ENCODE measurements at places on chromosomes 3 and 15.
A peak's percentile ranks its signal among the peaks of the same experiment; 100 is the strongest.

GRCh38 chr3:113629584-113630421 lies 66.6 kb downstream of the USF3 start:
- no peak for DNase-seq

DNA sequence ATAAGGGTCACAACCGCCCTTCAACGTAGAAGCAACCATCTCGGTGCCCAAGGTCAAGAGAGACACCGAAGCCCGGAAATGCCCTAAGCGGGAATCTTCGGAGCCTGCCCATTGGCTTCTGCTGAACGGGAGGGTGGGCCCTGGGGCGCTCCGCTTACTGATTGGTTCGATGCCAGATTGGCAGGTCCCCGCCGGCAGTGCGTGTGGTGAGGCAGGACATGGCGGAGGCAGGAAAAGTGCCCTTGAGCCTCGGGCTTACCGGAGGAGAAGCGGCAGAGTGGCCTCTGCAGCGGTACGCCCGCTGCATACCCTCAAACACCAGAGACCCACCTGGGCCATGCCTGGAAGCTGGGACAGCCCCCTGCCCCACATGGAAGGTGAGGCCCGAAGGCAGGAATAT lies at the start of gene REC114:
Gene REC114, plus strand, starts transcription at position 197 of the 400 bp plus-strand sequence. Its CDS starts 22 bp downstream, at position 219.
- no peak for DNase-seq

GRCh38 chr15:60534546-60534945 lies 55.6 kb upstream of the ICE2 start:
- no peak for DNase-seq

DNA sequence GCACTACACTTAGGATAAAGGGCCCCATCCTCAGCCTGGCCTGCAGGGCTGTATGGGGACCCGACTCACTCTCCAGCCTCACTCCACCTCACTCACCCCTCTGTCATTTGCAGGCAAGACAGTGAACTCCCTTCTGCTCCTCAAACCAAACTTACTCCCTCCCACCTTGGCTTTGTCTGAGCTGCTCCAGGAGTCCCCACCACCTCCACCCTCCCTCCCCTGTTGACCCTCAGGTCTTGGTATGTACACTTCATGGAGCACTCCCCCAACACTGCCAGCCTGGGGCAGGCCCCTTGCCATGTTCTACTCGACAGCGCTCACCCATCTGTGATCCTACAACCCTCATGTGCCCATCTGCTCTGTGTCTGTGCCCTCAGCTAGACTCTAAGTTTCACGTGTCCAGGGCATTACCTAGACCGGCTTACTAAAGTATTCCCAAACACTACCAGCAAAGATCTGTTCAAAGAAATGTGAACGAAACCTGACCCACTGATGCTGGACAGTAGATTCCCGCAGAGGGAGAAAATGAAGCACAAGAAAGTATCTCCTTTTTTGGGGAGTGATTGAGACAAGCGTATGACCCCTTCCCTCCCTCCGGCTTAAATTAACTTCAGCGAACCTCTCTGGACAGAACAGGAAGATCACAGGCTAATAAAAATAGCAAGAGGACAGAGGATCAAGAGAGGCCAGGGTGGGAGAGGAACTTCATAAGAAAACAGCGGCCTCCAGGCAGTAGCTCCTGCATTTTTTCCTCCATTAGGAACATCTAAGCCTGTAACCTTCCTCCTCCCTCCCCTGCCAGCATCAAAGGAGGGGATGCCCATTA lies 113.2 kb downstream of the RFTN1 start:
- DNase-seq = no peak

DNA sequence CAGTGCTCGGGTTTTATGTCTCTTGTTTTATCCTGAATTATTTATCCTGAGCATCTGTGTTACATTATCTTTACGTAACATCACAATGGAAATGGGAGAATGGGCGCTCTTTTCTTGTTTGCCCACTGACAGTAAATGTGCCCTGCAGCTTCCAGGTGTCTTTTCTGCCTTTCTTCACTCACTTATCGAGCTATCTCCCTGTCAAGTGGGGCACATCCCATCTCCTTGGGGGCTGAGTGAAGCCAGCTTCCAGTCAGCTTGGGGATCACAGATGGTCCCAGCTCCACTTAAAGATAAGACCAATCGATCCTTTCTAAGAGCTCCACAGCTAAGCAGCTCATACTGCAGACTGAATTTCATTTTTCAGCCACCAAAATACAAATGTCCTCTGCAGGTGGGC lies 125.8 kb downstream of the KBTBD8 start:
- no peak for DNase-seq

GRCh38 chr3:171978390-171978789 lies 61.0 kb upstream of the FNDC3B start:
- DNase-seq = no peak

- no peak for DNase-seq
Observed at GRCh38 chr3:81554801-81555200, 206.6 kb downstream of the GBE1 start.

- DNase-seq = no peak
Observed at GRCh38 chr15:48802867-48803266, 8.0 kb downstream of the CEP152 start.

DNA sequence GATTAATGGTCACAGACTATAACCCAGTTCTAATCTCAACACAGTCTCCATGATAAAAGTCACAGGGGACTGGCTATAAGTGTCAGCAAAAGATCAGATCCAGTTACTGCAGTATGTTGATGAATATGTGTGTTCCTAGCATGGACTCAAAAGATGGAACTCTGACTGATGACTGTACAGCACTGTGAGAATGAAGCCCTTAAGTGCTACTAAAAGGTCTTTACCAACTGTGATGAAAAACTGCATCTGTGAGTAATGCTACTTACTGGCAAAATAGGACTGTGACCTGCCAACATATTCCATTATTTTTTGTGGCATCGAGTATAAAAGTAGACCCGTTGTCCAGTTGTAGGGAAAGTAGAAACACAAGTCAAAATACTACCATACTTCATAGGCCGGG lies 284.2 kb downstream of the ROBO2 start:
- no peak for DNase-seq

- DNase-seq = peak; percentile 43
Observed at GRCh38 chr3:127233371-127233770, 40.4 kb downstream of the PRR23E start.

DNA sequence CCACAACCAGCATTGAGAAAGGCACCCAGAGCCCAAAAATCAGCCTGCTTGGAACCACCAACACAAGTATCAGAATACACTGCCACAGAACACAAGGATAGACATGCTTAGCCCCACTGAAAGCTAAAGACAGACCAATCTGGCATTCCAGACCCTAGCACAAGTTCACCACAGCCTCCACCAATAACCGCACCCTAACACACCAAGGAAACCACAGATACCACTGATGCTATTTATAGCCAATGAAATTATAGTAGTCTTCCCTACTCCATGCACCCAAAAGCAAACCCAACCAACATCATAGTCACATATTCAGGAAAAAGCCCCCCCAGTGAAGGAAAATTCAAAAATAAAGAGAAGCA lies 83.9 kb upstream of the STT3B start:
- DNase-seq = peak; percentile 21

- DNase-seq = no peak
Observed at GRCh38 chr3:186318135-186318534, 43.9 kb downstream of the DGKG start.

DNA sequence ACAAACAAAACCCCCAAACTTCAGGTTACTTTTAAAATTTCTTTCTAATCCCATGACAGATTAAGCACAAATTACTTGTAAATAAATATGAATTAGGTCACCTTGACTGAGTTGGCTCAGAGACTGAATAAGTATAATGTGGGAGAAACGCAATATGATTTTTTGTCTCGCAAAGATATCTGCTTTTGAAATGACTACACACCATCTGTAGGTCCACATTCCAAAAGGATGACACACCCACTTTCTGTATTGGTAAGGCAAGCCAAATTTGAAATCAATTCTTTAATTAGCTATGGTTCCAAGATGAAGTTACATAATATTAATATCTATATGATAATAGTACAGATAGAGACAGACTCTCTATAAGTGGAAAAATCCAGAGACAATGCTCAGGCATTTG lies 66.9 kb upstream of the CSPG5 start:
- no peak for DNase-seq

- DNase-seq = no peak
Observed at GRCh38 chr3:160815280-160815679, 59.2 kb downstream of the PPM1L start.

GRCh38 chr3:23567917-23568316 lies 237.8 kb upstream of the UBE2E1 start:
- DNase-seq = peak; percentile 11

DNA sequence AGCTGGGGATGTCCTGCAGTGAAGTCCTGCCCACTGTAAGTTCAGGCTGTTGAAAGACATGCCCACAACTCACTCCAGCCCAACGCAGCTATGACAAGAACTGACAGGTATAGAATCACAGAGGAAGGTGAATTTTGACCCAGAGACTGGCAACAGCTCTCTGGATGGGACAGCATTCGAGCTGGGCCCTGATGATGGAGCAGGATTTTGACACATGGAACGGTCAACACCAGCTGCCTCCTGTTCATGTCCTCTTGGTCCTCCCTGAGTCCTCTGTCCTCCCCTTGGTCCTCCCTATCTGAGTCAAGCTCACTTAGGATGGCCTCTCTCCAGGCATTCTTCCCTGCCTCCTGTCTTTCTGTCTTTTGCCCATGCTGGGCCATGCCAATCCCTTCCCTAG lies 15.2 kb upstream of the ACAN start:
- no peak for DNase-seq

GRCh38 chr15:78625606-78626280 lies 4.9 kb upstream of the CHRNA3 start:
- DNase-seq = no peak

- peak; percentile 54 for DNase-seq
Observed at GRCh38 chr3:156300929-156301840, 180.8 kb downstream of the KCNAB1 start.

DNA sequence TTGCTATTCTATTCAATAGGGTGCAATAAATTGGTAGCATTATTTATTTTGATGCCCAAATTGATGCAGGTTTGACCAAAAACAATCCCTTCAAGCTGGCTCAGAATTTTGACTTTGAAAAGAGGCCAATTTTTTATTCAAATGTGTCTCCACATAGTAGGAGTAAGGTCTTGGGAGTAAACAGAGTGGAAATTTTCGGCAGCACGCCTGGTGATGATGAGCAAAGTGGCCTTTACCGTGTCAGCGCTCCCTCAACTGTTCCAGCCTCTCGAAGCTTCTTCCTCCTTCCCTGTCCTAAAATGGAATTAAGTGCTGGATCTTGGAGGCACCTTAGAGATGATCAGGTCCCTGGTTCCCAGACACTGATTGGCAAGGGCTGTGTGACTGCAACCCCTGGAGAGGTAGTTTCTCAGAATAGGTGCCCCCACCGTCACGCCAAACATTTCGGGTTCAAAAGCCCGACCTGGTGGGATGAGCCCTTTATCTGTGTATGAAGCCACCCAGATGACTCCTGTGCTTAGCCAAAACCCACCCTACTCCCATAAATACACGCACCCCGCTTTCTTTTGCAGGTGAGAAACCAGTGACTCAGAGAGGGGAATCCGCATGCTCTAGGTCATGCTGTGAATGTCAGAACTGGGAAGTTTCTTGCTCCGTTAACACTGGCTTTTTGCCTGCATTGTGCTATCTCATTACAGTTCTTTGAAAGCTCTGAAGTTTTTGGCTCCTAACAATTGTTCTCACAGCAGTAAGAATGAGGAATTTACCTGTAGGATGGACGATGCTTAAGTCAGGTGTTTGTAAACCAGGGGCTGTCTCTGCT lies 89.1 kb downstream of the CRYGS start:
- DNase-seq = no peak

DNA sequence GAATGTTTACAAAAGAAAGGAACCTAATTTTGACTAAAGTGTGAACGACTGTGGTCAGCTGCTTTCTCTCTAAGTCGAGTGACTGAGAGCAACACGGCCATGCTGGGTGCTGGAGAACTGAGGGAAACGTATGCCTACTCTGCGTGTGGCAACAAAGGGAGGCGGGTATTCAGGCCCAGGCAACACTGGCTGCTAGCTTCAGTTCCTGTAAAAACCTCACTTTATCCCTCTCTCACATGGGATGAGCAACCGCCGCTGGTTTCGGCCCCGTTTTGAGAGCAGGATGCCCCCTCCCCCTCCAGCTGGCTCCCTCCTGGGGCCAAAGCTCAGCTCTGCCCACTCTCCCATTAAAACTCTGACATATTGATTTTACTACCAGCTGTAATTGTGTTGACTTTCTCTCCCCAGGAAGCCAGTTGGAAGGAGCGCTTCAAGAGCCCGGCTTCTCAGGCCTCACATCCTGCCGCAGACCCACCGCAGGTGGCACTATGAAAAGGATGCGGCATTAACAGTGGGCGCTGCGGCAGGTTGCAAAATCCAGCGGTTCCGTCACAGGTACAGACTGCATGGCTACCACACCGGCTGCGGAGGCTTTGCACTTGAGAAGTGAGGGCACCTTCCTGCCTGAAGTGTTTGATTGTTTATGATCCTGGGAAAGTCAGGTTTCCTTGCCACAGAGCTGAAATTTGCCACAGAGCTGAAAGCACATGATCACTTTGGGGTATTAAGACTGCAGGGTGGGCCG lies 12.7 kb downstream of the PLXND1 start:
- DNase-seq = peak; percentile 71

DNA sequence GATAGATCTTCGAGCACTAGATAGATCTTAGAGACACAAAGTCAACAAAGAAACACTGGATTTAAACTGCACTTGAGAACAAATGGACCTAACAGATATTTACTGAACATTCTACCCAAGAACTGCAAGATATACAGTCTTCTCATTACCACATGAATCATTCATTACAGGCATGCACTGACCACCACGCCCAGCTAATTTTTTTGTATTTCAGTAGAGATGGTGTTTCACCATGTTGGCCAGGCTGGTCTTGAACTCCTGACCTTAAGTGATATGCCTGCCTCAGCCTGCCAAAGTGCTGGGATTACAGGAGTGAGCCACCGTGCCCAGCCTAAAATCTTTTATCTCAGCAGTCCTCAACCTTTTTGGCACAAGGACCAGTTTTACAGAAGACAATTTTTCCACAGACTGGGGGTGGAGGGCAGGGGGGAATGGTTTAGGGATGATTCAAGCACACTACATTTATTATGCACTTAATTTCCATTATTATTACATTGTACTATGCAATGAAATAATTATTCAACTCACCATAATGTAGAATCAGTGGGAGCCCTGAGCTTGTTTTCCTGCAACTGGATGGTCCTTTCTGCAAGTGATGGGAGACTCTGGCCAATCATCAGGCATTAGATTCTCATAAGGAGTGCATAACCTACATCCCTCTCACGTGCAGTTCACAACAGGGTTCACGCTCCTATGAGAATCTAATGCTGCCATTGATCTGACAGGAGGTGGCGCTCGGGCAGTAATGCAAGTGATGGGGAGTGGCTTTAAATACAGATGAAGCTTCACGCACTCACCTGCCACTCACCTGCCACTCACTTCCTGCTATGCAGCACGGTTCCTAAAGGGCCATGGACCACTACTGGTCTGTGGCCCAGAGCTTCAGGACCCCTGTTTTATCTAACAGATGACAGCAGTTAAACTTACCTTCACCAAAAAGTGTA lies 21.7 kb downstream of the CSNK1G1 start:
- no peak for DNase-seq

DNA sequence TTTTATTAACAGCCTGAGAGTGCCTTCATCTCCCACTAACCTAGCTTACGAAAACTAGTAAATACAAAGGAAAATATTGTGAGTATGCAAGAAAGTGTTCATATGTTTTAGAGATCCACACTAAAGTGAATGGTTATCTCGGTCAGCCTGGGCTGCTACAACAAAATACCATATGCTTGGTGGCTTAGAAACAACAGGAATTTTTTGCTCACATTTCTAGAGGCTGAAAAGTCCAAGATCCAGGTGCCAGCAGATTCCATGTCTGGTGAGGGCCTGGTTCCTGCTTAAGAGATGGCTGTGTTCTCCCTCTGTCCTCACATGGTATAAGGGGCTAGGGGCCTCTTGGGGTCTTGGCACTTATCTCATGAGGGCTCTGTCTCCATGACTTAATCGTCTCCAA lies 20.5 kb upstream of the SLC30A4 start:
- no peak for DNase-seq

- DNase-seq = no peak
Observed at GRCh38 chr3:156741935-156742334, 67.5 kb downstream of the TIPARP start.
